ENCODE measurements at places on chromosomes 6 and 20.
A peak's percentile ranks its signal among the peaks of the same experiment; 100 is the strongest.

DNA sequence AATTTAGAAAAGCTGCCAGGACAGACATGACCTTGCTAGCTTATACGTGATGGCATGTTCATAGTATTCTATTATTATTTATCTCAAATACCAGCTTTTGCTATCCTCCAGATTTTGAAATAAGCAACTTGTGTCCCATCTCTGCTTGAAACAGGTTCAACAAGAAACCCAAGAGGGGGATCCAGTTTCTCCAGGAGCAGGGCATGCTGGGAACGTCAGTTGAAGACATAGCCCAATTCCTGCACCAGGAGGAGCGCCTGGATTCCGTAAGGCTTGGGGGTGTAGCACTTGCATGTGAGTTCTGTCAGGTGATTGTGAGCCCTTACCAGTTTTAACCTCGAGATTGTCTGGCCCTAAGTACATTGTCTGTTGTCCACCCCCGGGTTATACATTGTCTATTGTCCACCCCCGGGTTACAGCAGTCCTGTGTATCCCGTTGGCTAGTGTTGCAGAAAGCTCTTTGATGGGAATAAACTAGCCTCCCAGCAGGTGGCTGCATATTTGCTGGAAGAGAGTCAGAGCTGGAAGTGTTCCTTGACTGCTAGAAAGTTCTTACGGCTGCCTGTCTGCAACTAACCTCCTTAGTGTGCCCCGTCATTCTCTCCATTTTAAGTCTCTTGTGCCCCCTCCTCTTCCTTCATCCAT, 61.4 kb upstream of the CSE1L start:
- DNase-seq: no peak

DNA sequence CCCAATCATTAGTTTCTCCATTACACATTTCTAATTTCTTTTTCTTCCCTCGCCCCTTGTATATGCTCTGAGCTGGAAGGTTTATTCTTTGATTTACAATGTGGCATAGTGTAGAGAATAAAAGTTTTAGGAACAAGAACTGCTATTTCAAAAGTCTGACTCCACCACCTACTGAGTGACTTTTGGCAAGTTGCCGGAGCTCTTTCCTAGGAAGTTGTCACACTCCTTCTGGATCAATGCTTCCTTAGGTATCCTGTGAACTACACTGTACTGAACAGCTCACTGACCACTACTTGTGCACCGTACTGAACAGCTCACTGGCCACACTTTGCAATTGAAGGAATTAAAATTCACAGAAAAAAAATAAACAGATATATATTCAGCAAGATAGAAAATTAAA, 458.2 kb downstream of the FRK start:
- DNase-seq: no peak

- DNase-seq: peak; percentile 83
Observed at GRCh38 chr20:51624157-51624731, 81.7 kb upstream of the NFATC2 start.

DNA sequence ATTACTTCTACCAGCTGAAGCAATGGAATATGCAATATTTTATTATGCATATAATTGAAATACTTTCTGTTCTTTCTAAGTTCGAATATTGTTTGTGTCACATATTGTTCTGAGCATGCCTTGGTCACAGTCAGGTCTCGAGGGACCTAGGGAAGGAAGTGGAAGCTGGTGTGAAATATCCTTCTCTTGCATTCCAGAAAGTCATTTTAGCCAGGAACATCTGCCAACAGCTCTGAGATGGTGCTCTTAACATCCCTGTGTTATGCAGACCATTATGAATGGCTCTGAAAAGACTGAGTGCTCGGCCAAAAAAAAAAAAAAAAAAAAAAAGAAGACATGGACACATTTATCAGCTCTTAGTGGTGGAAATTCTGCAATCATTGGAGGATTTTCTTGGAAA, 132.7 kb upstream of the JAG1 start:
- no peak for DNase-seq

DNA sequence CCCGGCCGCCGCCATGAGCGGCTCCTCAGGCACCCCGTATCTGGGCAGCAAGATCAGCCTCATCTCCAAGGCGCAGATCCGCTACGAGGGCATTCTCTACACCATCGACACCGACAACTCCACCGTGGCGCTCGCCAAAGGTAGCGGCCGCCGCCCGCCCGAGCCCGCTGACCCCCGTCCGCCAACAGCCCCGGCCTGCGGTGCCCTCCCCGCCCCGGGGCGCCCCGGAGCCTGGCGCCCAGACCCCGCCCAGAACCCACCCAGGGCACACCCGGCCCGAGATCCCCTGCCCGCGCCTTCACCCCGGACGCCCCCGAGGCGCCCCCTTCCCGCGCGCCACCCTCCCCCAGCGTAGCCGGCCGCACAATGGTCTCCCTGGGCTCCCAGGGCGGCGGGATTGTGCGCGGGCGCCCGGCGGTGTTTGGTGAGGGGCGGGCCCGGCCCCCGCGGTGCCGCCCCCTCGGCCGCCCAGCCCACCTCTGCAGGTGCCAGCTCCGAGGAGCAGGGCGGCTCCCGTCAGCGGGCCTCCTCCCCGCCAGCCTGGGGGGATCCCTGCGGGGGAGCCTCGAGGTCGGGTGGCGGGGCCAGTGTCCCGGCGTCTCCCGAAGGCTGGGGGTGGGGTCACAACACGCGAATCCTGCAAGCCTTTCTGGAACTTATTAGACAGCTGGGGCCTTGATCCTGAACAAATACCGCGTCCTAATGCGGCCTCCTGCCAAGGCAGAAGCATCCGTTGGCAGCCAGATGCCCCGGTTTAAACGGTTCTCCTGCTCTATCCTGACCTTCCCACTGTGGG, 577 bp downstream of the LSM14B start:
- DNase-seq: peak; percentile 55

GRCh38 chr6:14925699-14926026, 320.2 kb upstream of the JARID2 start:
- no peak for DNase-seq

- no peak for DNase-seq
Observed at GRCh38 chr6:100980949-100981348, 99.8 kb upstream of the ASCC3 start.

DNA sequence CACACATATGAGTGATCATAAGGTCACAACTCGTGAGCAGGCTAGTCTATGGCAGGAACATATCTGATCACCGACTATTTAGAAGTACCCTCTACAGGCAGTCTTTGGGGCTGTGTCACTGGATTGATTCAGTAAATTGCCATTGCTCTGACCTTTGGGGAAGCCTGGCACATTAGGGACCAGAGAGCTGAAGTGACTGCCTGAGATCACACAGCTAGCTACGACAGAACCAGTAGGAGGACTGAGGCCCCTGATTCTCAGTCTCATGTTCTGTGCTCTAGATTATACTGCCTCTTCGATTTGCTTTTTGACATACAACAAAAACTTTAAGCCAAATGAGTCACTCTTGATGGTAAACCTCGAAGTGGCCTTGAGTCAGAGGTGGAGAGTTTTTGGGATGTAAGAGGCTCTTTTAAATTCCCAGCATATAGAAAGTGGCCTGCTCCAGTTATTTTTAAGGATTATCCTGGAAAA, 247.5 kb upstream of the SUPT3H start:
- no peak for DNase-seq

- DNase-seq: peak; percentile 87
Observed at GRCh38 chr6:142946924-142947713, 2.1 kb upstream of the HIVEP2 start.

DNA sequence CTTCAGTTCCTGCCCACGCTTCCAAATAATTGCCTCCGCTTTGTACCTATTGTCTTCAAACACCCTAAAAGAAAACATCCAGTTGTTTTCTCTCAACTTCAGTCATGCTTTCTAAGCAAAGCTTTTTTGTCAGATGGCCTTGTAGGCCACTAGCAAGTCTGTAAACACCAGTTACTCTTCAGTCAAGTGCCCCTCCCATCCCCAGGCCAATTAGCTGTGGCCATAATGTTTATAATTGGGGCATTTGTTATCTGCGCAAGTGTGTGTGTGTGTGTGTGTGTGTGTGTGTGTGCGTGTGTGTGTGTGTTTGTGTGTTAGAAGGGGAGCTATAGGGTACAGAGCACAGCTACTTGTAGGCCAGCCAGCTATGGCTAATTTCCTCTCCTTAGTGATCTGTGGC, 272.4 kb upstream of the MARCKS start:
- no peak for DNase-seq

DNA sequence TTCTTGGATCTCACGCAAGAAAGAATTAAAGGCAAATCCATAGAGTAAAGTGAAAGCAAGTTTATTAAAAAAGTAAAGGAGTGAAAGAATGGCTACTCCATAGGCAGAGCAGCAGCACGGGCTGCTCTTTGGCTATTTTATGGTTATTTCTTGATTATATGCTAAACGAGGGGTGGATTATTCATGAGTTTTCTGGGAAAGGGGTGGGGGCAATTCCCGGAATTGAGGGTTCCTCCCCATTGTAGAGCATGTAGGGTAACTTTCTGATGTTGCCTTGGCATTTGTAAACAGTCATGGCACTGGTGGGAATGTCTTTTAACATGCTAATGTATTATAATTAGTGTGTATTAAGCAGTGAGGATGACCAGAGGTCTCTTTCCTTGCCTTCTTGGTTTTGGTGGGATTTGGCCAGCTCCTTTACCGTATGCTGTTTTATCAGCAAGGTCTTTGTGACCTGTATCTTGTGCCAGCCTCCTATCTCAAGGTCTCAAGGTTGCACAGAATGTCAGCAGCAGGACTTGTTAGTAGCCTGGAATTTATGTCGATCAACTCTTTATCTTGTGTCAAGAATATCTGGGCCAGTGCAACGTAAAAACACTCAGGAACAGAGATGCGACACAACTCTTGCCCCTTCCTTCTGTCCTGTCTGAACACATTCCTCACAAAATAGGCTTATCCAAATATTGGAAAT, 931.4 kb downstream of the QKI start:
- DNase-seq: no peak

DNA sequence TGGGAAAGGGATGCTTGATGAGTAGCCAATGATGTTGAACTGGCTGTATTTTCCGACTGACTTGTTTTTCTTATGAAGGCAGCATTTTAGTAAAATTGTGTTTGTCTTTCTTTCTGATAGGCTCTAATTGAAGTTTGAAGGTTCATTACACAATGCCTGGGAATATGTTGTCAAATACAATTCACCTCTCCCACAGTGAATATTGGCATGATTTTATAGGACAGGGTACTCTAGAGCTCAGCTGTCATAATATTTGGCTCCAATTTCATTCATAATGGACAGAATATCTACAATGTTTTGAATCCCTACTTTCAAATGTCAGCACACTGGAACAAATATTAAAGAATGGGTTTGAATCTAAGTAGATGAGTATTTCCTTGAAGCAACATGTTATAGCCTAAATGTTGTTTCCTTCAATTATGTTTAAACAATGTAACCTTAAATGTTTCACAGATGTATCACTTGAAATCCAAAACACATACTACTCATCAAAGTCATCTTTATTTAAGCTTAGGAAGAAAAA, 81.4 kb downstream of the LAMA2 start:
- DNase-seq: no peak

DNA sequence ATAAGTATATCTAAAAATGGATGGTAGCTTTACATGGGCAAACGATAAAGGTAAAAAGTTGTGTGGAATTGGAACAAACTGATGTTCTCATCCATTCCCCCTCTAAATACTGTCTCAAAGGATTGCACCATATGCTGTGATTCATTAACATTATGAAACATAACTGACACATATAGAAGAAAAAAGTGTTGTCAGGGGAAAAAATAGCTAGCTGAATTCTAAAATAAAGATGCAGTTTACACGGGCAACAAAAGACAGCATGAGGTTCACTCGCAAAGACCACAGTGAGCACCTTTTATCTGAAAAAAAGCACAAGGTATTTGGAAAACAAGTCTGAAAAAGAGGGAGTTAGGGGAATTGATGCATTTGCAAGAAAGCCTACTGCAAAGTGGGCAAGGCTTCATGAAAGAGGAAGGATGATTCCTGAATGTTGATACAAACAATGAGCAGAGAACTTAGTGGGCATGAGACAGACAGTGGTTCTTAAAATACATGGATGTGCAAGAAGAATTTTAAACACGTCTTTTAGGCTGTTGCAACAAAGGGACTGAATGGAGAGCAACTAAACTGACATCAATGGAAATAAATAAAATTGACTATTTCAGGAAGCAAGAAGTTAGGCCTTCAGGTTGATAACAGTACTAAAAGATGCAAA, 280.9 kb downstream of the KIF16B start:
- no peak for DNase-seq

GRCh38 chr6:8627085-8627861, 191.9 kb upstream of the SLC35B3 start:
- peak; percentile 14 for DNase-seq

DNA sequence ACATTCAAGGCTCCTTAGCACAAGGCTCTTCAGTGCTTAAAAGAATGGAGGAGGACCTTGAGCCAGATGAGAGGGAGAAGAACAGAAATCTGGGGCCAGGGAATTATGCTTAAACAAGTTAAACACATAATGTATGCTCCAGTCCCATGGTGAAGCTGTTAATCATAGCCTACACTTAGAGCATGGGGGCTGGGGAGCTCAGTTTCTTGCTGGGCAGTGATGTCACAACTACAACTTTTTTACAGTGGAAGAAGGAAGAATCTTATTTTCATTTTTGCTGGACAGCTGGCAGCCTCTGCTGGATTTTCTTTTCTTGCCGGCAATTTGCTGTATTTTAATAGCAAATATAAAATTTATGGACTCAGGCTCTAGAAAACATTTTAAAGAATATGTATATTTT, 432.5 kb downstream of the CD109 start:
- no peak for DNase-seq

- DNase-seq: no peak
Observed at GRCh38 chr6:87716928-87717614, 15.0 kb upstream of the AKIRIN2 start.

GRCh38 chr20:58868795-58869194, 16.3 kb downstream of the GNAS start:
- no peak for DNase-seq

- no peak for DNase-seq
Observed at GRCh38 chr20:41546535-41546934, 71.6 kb downstream of the CHD6 start.

DNA sequence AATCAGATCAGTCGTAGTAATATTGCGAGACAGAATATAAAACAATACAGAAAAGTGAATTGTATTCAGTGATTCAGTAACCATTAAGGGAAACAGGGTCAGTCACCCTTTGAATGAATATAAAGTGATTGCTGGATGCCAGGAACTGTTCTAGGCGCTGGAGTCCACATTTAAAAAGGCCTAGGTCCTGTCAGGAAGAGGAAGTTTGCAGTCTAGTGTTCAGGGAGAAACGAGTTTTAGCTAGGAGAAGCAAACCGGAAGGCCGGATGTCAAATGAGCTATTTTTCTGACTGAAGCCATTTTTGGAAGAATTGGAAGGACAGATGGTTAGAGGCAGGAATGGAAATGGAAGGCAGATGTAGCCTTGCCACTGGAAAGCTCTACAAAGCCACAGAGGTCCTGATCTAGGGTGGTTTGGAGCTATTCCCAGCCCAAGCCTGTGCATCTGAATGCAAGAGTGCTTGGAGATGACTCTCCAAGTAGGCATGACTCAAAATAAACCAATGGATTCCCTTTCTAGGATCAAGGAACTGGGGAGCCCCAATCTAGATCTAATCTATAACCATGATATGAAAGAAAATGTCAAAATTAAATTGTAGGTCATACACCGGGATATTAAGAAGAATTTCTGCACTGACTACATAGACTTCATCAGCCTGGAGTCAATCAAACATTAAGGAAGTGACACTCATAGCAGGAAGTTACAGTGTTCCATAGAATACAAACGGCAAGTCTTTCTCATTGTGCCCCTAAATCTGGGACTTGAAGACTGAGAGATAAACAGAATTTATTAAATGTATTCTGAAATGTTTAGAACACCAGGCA, 36.8 kb upstream of the CDKAL1 start:
- DNase-seq: no peak

Data from GM10248 (cell line).